Calu3 (cell line): ENCODE measurements at places on chromosomes 3 and 15. TPM values are rescaled to one million over a fixed set of nuclear protein-coding genes. Genes with fewer than 3 reads are reported as not detected.

ULK3 gene
- total RNA-seq = 33.8 and 42.2 TPM in 2 replicates

CFAP161 gene
- not detected in 2 replicates for total RNA-seq

APPL1 gene
- total RNA-seq = 26.1 and 31.9 TPM in 2 replicates

KLHDC8B gene
- total RNA-seq = 5.4 and 7.1 TPM in 2 replicates
